ENCODE measurements at places on chromosomes 5 and 9. TPM values are rescaled to one million over a fixed set of nuclear protein-coding genes. Genes with fewer than 3 reads are reported as not detected.

DNA sequence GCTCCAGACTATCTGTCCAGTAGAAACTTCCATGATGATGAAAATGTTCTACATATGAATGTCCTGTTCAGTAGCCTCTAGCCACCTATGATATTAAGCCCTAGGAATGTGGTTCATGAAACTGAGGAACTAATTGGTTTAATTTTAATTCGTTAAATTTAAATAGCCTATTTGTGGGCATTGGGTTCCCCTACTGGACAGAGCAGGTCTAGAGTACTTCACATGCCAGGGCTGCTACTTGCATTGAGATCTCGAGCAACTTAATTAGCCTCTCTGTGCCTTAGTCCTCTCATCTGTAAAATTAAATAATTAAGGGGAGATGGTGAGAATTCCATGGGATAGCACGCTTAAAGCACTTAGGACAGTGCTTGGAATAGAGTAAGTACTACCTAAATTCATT lies 160.0 kb downstream of the PAPPA start:
- DNase-seq = no peak

GRCh38 chr5:95984287-95984938 lies 22.8 kb upstream of the ELL2 start:
- no peak for DNase-seq

The C7 gene
- total RNA-seq = not detected

The IFNA21 gene
- not detected for total RNA-seq

The MORN5 gene
- total RNA-seq = not detected

GRCh38 chr5:160641405-160641804 lies 210.6 kb downstream of the ATP10B start:
- DNase-seq = no peak

DNA sequence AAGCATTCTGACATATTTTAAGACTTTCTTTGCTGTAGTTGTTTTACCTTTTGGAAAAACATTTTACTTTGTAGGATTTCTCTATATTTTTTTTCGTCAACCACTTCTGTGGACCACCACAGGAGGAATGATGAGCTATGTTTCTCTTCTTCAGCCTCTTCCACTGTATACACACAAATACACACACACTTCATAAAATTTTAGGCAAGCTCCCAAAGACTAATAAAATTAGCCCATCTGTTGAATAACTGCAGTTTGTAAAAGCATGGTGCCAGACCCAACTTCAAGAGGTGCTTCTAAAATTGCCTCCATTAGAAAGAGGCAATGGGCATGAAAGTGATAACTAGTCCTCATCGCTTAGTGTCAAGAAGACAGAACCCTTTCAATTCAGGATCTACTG lies 4.1 kb upstream of the CEP120 start:
- no peak for DNase-seq

DNA sequence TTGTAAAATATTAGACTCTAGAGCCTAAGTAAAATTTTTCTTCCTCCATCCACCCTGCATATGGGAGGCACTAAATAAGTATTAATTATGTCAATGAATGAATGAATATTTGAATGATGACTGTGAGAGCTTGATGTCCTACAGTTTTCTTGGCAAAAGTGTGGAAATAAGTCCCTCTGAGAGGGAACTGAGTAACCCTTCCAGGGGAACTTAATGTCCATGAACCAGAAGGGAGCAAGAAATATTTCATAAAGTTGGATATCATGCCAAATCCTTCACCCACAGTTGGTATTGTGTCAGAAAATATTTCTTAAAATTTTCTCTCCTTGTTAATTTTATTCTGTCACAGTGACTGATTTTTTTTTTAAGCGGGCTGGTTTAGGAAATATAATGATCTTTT lies 36.6 kb downstream of the NNT start:
- DNase-seq = no peak

GRCh38 chr9:116792271-116792670 lies 105.2 kb downstream of the TRIM32 start:
- DNase-seq = no peak

GRCh38 chr9:124786881-124787573 lies 10.1 kb downstream of the OLFML2A start:
- no peak for DNase-seq
